ENCODE measurements at places on chromosomes 2 and 18.

- no peak for DNase-seq
Observed at GRCh38 chr18:8816220-8816619, 110.9 kb downstream of the MTCL1 start.

GRCh38 chr18:13984080-13984479 is 68.7 kb upstream of the MC2R start:
- DNase-seq, result no peak

GRCh38 chr2:172404824-172405223 is 22.6 kb upstream of the ITGA6 start:
- DNase-seq, result no peak

GRCh38 chr2:38438133-38438882 is 61.2 kb upstream of the ATL2 start:
- no peak for DNase-seq

- no peak for DNase-seq
Observed at GRCh38 chr2:209314653-209315052, 109.2 kb upstream of the MAP2 start.

DNA sequence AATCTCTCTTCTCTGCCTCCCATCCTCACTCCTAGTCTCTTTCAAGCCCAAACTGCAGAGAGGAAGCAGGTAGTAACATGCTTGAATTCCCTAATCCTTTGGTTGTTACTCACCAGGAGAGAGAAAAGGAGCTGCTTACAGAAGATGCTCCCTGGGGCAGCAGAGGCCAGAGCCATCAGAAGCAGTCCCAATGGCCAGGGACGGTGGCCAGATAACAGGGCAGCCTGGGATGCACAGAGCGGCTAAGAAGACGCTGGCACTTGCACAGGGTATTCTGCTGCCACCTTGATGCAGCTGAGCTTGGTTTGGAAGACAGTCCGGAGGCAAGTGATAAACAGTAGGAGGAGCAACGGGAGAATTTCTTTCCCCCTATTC is 250 bp downstream of the DSC1 start:
- DNase-seq, result no peak

- DNase-seq, result no peak
Observed at GRCh38 chr18:11148680-11149440, 509 bp downstream of the PIEZO2 start.

GRCh38 chr2:30188292-30188691 is 41.5 kb downstream of the YPEL5 start:
- DNase-seq, result no peak

DNA sequence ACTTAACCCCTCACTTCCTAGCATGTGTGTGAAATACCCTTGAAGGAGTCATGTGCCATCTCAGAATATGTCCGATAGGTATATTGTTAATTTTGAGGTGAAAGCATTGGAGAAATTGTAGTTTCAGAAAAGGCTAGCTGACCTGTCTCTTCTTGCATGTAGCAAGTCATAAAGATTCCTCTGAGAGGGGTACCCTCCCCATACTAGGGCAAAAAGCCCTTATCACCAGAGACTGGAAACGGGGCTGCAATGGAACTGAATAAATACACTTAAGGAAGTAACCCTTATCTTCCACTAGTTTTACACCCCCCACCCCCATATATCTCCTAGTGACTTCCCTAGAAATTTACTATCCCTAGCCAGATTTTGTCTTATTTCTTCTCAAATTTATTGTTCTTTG is 1.8 kb upstream of the SF3B6 start:
- DNase-seq, result no peak

DNA sequence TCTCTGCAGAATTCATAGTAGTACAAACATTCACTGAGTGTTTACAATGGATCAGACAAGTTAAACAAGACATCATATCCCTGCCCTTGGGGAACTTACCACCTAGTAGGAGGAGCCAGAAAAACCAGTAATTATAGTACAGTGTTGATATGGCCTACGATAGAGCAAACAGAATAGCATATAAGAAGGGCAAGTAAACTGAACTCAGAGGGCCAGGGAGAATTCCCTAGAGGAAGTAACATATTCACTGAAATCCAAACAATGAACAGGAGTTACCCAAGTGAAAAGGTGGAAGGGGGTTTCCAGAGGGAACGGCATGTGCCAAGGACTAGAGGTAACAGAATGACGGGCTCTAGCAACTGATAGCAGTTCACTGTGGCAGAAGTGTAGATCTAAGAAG is 34.1 kb downstream of the NHEJ1 start:
- no peak for DNase-seq

GRCh38 chr2:216692636-216693413 is 2.5 kb downstream of the IGFBP5 start:
- DNase-seq, result peak; percentile 66

DNA sequence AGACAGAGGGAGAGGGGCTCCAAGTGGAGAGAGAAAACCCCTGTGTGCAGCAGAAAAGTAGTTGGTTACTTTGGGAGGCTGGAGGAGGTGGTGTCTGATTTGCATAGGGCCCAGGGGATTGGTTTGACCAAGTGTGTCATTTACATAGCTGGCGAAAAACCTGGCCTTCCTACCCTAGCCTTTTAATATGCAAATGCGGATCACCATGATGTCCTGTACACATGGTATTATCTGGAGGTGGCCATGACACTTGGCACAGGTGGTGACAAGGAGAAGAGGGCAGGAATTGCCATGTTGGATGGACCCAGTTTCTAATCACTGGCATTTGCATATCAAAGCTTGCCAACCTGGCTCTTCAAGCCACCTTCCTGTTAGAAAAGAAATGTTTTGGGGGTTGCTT is 120.8 kb upstream of the CHAC2 start:
- DNase-seq, result no peak

- DNase-seq, result no peak
Observed at GRCh38 chr2:179181002-179181401, 83.6 kb downstream of the SESTD1 start.

DNA sequence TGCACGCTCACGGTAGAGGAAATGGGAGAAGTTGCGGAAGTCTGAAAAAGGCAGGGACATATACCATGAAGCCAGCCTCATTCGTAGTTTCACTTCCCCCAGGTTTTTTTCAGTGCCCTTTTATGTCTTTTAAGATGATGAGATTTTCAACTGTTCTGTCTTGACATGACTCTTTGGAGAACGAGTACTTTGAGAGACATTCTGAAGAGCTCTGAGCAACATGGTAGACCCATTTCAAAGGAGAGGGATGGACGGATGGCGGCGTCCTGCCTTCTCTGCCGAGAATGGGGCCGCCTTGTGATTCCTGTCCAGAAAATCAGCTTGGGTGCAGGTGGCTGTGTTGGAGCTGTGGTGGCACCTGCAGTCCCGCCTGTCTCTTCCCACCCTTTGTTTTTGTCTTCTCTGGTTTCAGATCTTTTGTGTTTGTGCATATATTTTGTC is 41.7 kb downstream of the SH3BP4 start:
- DNase-seq, result no peak

GRCh38 chr2:112887964-112888749 is 22.8 kb upstream of the IL37 start:
- DNase-seq, result no peak

DNA sequence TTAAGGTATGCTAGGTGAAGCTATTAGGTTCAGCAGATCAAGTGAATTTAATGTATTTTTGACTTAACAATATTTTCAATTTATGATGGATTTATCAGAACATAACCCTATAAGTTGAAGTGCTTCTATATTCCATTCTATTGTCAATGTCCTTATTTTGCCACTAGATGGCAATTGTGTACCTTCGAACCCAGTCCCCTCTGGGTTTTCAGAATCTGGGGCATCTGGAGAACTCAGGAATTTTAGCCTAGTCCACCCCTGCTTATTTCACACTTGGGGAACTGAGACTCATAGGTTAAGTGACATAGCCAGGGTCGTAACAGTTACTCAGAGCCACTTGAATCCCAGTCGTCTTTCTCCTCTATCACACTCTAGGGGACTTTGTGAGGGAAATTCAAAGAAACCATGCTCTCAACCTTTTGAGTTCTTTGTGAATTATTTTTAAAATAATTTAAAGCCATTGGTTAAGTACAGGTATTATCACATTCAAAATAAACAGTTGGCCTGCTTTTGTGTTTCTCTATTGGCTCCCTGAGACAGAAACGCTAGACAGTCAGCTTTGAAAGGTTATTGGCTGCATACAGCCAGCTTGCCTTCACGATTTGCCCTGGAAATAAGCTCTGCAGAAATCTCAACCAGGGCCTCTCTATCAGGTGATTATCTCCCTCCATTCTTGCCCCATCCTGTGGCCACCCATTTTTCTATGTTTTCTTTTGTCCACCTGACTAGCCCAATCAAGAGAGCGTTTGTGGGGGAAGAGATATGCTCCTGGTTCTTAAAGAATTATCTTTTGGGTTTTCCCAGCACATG is 145.0 kb downstream of the TTC27 start:
- DNase-seq, result no peak

- no peak for DNase-seq
Observed at GRCh38 chr2:161070693-161071479, 89.3 kb upstream of the TANK start.

- DNase-seq, result no peak
Observed at GRCh38 chr2:11764359-11764758, 17.9 kb downstream of the LPIN1 start.

DNA sequence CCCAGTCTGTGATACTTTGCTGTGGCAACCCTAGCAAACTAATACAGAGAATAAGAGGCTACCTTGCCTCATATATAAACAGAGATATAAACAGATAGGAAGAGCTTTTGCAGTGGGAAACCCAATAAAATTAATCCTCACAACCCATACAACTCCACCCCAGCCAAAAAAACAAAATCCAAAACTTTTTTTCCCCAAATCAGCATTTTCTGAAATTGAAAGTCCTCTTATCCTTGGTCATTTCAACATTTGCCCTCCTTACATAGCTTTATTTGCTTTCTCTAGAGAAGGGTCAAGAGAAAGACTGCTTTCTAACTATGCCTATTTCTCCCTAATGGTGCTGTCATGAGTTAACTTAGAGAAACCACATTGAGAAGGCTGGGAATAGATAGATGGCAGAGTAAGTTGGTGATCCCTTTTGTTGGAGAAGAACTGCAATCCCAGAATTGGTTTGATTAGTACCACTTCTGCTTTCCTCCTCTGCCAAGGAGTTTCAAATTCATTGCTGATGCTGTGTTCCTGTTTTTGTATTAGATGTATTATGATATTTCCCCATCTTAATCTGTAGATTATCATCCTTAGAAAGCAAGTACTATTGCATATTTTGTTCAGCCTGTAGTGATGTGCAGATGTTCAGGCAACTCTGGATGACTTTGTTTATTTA is 76.5 kb upstream of the B3GNT2 start:
- no peak for DNase-seq

DNA sequence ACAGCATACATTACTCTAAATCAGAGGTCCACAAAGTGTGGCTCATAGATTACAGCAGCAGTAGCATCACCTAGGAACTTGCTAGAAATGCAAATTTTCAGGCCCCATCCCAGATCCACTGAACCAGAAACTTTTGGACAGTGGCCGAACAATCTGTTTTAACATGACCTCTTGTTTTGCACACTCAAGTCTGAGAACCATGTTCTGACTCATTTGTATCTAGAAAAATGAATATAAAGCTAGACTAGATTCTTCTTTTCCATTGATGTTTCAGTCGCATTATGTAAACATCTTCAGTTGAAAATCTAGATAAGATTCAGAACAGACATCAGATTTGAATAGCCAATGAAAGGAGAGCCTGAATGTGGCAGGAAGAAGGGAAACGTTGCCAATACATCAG is 608.8 kb downstream of the LRP1B start:
- DNase-seq, result no peak

- no peak for DNase-seq
Observed at GRCh38 chr2:200430017-200430416, 79.9 kb downstream of the KCTD18 start.

GRCh38 chr2:33146102-33146501 is 199.3 kb downstream of the LTBP1 start:
- DNase-seq, result no peak

GRCh38 chr18:47949202-47949601 is 18.7 kb upstream of the SMAD2 start:
- no peak for DNase-seq

DNA sequence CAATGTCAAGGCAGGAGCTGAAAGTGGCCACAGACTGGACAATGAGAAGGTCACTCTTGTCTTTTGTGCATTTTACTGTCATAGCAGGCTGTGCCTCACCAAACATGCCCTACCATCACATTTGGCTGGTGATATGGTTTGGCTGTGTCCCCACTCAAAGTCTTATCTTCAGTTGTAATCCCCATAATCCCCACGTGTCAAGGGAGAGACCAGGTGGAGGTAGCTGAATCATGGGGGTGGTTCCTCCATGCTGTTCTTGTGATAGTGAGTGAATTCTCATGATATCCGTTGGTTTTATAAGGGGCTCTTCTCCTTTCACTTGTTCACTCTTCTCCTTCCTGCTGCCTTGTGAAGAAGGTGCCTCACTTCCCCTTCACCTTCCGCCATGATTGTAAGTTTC is 49.6 kb upstream of the STPG4 start:
- DNase-seq, result no peak

- DNase-seq, result no peak
Observed at GRCh38 chr18:34773378-34773777, 63.3 kb downstream of the DTNA start.

- DNase-seq, result no peak
Observed at GRCh38 chr2:180692322-180692721, 288.1 kb upstream of the UBE2E3 start.

- no peak for DNase-seq
Observed at GRCh38 chr2:36562973-36563532, 34.9 kb downstream of the FEZ2 start.

DNA sequence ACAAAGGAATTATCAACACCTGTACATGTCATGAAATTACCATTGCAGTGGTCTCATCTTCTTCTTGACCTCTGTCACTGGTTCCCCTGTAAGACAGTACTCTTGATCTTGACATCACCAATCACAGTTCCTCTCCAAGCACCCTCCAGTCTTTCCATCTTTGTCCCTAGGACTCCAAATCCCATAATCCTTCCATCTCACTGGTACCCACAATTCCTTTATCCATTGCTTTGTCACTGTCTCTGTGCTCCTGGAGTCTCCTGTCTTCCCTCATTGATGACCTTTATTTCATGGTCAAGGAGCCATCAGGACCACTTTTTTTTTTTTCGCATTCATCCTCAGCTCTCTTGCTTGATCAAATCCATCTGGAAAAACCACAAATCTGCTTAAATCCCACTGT is 56.7 kb downstream of the COL4A3 start:
- DNase-seq, result no peak

DNA sequence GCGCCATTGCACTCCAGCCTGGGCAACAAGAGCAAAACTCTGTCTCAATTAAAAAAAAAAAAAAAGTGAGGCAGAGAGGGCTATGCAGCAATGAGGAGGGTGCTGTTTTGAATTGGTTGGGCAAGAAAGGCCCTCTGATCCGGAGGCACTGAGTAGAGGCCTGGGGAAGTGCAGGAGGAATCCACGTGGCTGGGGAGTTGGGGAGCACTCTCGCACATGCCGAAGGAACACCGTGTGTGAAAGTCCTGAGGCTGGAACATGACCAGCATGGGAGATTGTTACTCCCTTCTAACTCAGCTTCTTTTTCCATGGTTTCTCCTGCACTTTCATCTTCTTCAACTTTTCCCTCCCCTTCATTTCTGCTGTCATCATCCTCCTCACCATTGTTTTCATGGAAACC is 347.9 kb upstream of the HS6ST1 start:
- no peak for DNase-seq

- DNase-seq, result no peak
Observed at GRCh38 chr18:74589021-74589420, 8.6 kb upstream of the ZNF407 start.
